Stimulated activated CD4-positive, alpha-beta T cell treated with anti-CD3 and anti-CD28 coated beads, Interleukin-12 subunit alpha, Interleukin-12 subunit beta, amount 100 ng/mL, for 48 hours (primary cell): ENCODE measurements at places on chromosomes 3 and 15.

- no peak for DNase-seq
Measured at GRCh38 chr3:99747915-99748314, 69.7 kb upstream of the CMSS1 start.

DNA sequence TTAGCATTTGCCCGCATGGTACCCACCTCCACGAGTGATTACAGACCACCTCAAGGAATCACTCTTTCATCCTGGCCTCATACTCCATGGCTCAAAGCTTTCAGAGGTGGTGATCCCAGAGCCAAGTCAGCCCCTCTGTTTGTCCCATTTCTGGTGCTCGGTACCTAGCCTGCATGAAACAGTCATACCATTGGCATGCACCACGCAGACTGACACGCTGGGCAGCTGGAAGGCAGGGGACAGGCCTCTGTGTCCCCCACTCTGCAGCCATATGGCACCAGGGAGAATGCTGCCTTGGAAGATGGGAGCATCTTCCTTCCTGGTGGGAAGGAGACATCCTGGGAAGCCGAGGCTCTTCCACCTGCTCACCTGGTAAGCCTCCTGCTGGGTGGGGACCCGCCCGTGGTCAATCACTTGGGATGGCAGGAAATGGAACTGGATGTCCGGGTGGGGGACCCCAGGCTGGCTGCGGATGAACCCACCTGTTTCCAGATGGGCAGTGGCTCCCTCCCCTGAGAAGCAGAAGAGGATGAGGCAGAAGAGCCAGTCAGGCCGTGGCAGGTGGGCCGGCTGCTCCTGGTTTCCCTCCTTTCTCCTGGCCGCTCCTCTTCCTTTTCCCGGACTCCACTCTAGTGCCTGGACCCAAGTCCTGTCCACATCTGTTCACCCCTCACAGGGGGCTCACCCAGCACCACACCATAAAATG lies 26.9 kb downstream of the CHDH start:
- DNase-seq, result no peak

DNA sequence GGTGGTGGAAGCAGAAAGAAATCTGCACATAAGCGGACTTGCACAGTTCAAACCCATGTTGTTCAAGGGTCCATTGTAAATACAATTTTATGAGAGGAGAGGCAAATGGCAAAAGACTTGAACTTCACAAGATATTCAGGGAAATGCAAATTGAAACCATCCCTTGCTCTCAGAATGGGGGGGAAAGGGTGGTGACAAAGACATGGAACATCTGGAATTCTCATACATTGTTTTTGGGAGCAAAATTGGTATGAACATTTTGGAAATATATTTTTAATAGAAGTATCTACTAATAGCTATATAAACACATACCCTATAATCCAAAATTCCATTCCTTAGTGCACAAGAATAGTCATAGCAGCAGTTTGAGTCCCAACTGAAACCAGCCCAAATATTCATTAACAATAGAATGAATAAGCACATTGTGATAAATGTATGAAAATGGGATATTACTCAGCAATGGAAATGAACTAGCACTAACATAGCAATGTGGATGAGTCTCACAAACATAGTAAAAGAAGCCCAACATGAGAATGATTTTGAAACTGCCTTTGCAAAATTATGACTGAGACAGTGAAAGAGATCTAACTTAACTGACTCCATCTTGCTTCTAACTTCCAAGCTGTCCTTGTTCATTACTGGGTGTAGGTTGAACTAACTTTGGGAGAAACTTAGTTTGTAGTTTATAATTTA lies 77.2 kb downstream of the CD200R1L start:
- DNase-seq, result no peak

DNA sequence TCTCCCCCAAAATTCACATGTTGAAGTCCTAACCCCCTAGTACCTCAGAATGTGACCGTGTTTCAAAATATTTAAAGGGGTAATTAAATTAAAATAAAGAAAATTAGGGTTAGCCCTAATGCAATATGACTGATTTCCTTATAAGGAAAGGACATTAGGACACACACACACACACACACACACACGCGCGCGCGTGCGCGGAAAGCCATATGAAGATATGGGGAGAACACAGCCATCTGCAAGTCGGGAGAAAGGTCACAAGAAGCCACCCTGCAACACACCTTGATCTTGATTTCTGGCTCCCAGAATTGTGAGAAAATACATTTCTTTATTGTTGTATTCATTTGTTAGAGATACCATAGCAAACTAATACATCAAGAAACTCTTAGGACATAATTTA lies 54.6 kb upstream of the STXBP5L start:
- DNase-seq, result no peak

GRCh38 chr3:117756563-117756962 lies 1047.0 kb downstream of the TUSC7 start:
- no peak for DNase-seq

DNA sequence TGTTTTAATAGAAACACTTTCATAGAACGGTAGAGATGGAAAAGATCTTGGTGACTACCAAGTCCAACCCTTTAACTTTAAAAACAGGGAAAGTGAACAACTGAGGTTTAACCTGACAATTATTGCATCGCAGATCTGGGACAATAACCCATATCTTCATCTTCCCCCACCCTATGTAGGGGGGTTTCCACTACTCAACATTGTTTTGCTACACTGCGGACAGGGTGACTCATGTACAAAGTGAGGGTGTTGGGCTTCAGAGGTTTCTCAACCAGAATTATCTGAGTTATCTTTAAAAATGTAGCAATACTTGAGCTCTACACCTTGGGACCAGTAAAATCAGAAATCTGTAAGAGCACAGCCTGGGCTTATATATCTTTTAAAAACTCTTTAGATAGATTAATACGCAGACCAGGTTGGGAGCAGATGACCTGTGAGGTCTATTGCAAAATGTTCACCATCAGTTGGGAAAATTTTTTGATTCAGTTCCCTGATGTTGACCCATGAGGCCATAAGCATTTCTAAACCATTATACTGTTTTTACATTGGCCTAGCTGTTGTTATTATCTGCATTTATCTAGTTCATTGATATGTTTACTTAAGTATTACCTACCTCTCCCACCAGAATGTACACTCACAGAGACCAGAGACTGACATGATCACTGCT lies 103.6 kb upstream of the ICE2 start:
- DNase-seq, result no peak

- no peak for DNase-seq
Measured at GRCh38 chr15:41943543-41944312, 28.6 kb downstream of the EHD4 start.

- no peak for DNase-seq
Measured at GRCh38 chr15:66780973-66781718, 79.1 kb downstream of the SMAD6 start.
